Breast epithelium (tissue), 4 donors: ENCODE measurements at places on chromosomes 3 and 15. TPM values are rescaled to one million over a fixed set of nuclear protein-coding genes. Genes with fewer than 3 reads are reported as not detected.
A peak's percentile ranks its signal among the peaks of the same experiment; 100 is the strongest.

GRCh38 chr3:46214751-46215352 is 6.7 kb upstream of the CCR1 start:
- H3K4me3 ChIP-seq, result no peak overlapping the region
- H3K27ac ChIP-seq, result no peak overlapping the region
- no peak for DNase-seq
- H3K36me3 ChIP-seq, result no peaks in the 10 kb centered on the region
- no peaks in the 10 kb centered on the region for H3K27me3 ChIP-seq
- no peaks in the 10 kb centered on the region for H3K4me1 ChIP-seq

DNA sequence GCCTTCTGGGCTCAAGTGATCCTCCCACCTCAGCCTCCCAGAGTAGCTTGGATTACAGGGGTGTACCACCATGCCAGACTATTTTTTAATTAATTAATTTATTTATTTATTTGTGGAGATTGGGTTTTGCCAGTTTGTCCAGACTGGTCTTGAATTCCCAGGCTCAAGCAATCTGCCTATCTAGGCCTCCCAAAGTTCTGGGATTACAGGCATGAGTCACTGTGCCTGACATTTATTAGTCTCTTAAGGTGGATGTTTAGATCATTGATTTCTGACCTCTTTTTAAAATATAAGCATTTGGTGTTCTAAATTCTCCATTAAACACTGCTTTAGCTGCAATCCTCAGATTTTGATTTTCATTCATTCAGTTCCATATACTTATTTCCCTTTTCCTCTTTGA is 15.6 kb downstream of the FBXW12 start:
- H3K27ac ChIP-seq, result no peak overlapping the region
- no peaks in the 10 kb centered on the region for H3K27me3 ChIP-seq
- H3K4me1 ChIP-seq, result no peaks in the 10 kb centered on the region
- no peak for DNase-seq
- no peaks in the 10 kb centered on the region for H3K36me3 ChIP-seq

DNA sequence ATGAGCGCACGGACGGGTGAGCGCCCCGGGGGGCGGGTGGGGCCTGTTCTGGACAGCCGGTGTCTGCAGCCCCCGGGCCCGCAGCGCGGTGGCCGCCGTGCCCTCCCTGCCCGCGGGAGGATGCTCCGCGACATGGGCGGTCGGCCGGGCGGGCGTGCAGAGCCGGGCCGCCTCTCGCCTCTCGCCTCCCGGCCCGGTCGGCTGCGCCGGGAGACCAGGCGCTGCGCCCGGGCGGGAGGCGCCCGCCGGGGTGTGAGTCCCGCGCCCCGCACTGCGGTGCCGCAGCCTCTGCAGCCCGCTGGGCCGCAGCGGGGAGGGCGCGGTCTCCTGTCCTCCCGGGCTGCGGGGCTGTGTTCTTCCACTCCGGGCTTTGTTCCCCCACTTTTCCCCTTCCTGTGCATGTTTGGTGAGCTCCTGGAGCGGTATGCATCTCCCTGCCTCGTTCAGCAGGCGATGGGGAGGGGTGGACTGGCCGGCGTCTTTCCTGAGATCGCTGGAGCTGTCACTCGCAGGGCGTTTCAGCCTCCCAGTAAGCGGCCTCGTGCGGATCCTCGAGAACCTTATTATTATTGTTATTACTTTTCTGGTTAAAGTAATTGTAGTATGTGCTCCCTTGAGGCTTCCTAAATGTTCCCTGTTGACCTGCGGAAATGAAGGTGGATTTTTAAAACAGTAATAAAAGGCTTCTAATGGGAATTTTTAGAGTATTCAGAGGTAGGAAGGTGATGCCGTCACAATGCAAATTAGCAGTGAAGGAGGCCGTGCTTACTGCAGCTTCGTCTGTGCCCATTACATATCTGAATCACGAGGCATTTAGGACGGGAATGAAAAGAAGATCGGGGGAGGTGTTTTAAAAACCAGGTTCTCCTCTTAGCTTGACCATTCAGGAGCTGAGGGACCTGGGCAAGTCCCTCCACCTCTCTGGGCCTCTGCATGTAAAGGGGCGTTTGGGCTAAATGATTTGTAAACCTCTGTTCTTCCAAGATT is 593 bp downstream of the TMOD2 start:
- H3K4me1 ChIP-seq, result peaks cover 4% of the 10 kb centered on the region
- H3K4me3 ChIP-seq, result peak overlapping the region; percentile 96
- no peaks in the 10 kb centered on the region for H3K27me3 ChIP-seq
- no peak for DNase-seq
- H3K36me3 ChIP-seq, result no peaks in the 10 kb centered on the region

- no peaks in the 10 kb centered on the region for H3K4me1 ChIP-seq
- no peak overlapping the region for H3K27ac ChIP-seq
- H3K36me3 ChIP-seq, result no peaks in the 10 kb centered on the region
- H3K4me3 ChIP-seq, result no peak overlapping the region
Measured at GRCh38 chr15:99474909-99475753, 90.7 kb upstream of the MEF2A start.

DNA sequence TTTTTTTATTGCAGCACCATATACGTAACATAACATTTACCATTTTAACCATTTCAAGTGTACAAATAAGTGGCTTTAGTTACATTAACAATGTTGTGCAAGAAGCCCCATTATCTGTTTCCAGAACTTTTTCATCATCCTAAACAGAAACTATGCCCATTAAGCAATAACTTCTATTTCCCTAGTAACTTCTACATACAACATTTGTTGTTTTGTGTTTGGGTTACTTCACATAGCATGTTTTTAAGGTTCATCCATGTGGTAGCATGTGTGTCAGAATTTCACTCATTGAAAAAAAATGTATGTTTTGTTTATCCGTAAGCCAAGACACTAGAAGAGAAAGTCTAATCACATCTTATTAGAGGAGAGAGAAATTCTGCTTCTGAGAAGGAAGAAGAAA is 450.5 kb upstream of the PDZRN3 start:
- no peaks in the 10 kb centered on the region for H3K27me3 ChIP-seq
- no peaks in the 10 kb centered on the region for H3K4me1 ChIP-seq
- H3K36me3 ChIP-seq, result no peaks in the 10 kb centered on the region

GRCh38 chr3:16432714-16433113 is 80.8 kb downstream of the RFTN1 start:
- no peaks in the 10 kb centered on the region for H3K4me1 ChIP-seq
- no peak for DNase-seq
- H3K27me3 ChIP-seq, result no peaks in the 10 kb centered on the region
- no peak overlapping the region for H3K4me3 ChIP-seq
- H3K36me3 ChIP-seq, result no peaks in the 10 kb centered on the region
- H3K27ac ChIP-seq, result no peak overlapping the region

- H3K36me3 ChIP-seq, result no peaks in the 10 kb centered on the region
- no peak overlapping the region for H3K4me3 ChIP-seq
- no peaks in the 10 kb centered on the region for H3K27me3 ChIP-seq
- DNase-seq, result no peak
- H3K27ac ChIP-seq, result no peak overlapping the region
Measured at GRCh38 chr15:80157215-80157614, 4.4 kb downstream of the FAH start.

- no peaks in the 10 kb centered on the region for H3K36me3 ChIP-seq
- H3K4me1 ChIP-seq, result no peaks in the 10 kb centered on the region
- H3K4me3 ChIP-seq, result no peak overlapping the region
- no peak overlapping the region for H3K27ac ChIP-seq
Measured at GRCh38 chr15:47397655-47398054, 319.6 kb upstream of the SEMA6D start.

DNA sequence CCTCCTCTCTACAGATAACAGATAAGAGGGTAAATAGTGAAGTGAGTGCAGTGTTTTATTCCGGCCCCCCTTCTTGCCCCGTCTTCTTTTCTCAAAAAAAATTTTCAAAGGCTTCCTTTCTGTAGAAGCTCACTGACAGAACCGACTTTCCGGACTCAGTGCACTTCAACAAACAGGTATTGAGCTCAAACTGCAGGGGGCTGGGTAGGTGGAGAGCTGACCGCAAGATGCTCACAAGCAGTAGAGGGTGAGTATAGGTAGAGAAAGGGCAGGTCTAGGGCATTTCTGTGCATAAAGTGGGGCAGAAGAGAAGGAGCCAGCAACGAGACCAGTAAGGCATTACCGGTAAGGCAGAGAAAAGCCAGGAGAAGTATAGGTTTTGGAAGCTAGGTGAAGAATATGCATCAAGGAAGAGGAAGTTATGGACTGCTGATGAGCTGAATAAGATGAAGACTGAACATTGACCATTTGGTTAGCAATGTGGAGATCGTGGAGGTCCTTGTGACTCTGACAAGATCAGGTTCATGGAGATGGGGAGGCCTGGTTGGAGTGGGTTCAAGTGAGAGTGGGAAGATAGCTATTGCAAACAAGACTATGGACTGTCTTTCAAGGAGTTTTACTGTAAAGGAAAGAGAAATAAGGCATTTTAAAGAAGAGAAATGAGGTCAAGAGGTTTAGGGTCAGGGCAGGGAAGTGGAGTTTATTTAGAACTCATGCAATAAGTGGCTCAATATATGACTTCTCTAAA is 97.4 kb downstream of the ST6GAL1 start:
- no peaks in the 10 kb centered on the region for H3K36me3 ChIP-seq
- H3K27me3 ChIP-seq, result no peaks in the 10 kb centered on the region
- H3K27ac ChIP-seq, result no peak overlapping the region
- H3K4me1 ChIP-seq, result no peaks in the 10 kb centered on the region
- H3K4me3 ChIP-seq, result no peak overlapping the region

- H3K4me3 ChIP-seq, result no peak overlapping the region
- no peaks in the 10 kb centered on the region for H3K36me3 ChIP-seq
- H3K27me3 ChIP-seq, result no peaks in the 10 kb centered on the region
- H3K4me1 ChIP-seq, result peaks cover 5% of the 10 kb centered on the region
- DNase-seq, result no peak
- no peak overlapping the region for H3K27ac ChIP-seq
Measured at GRCh38 chr3:129812589-129812988, 80.9 kb downstream of the TMCC1 start.

GRCh38 chr15:68643216-68643830 is 64.5 kb downstream of the CORO2B start:
- no peaks in the 10 kb centered on the region for H3K4me1 ChIP-seq
- H3K27ac ChIP-seq, result peak overlapping the region; percentile 26
- no peaks in the 10 kb centered on the region for H3K27me3 ChIP-seq
- DNase-seq, result peak; percentile 37

GRCh38 chr15:47588958-47589357 is 128.3 kb upstream of the SEMA6D start:
- H3K4me1 ChIP-seq, result no peaks in the 10 kb centered on the region
- no peaks in the 10 kb centered on the region for H3K27me3 ChIP-seq
- no peak for DNase-seq
- H3K4me3 ChIP-seq, result no peak overlapping the region
- H3K27ac ChIP-seq, result no peak overlapping the region

DNA sequence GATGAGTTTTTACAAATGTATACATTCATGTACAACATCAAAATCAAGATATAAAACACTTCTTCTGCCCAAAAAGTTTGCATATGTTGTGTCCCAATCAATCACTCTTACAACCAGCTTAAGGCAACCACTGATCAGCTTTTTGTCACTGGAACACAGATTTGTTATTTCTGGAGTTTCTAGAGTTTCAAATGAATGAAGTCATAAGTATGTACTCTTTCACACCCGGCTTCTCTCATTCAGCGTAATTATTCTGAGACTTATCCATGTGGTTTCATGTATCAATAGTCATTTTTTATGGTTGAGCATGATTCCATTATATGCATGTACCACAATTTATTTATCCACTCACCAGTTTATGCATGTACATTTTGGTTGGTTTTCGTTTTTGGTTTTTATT is 53.0 kb upstream of the CORO2B start:
- no peaks in the 10 kb centered on the region for H3K27me3 ChIP-seq
- no peaks in the 10 kb centered on the region for H3K4me1 ChIP-seq
- no peak overlapping the region for H3K27ac ChIP-seq
- H3K4me3 ChIP-seq, result no peak overlapping the region
- no peaks in the 10 kb centered on the region for H3K36me3 ChIP-seq

- DNase-seq, result no peak
- H3K36me3 ChIP-seq, result no peaks in the 10 kb centered on the region
- no peak overlapping the region for H3K4me3 ChIP-seq
- H3K4me1 ChIP-seq, result no peaks in the 10 kb centered on the region
Measured at GRCh38 chr15:26632500-26632899, 140.4 kb downstream of the GABRB3 start.

- no peak overlapping the region for H3K4me3 ChIP-seq
- no peaks in the 10 kb centered on the region for H3K36me3 ChIP-seq
- no peaks in the 10 kb centered on the region for H3K4me1 ChIP-seq
- DNase-seq, result no peak
Measured at GRCh38 chr15:42286445-42287029, 13.3 kb upstream of the TMEM87A start.

DNA sequence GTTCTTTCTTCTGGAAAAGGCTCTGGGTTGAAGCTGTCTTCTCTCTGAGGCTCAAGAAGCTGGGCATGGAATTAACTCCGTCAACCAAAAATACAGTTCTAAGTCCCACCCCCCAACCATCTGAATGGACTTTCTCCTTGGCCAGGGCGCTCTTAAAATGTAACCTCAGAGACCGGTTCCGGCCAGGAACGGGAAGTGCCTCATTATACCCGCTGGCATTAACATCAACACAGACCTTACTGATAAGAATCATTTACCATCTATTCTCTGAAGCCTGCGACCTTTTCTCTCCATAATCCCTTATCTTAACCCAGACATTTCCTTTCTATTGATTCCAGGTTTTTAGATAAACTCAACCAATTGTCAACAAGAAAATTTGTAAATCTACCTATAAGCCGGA is 64.7 kb downstream of the ATP1B3 start:
- no peak overlapping the region for H3K4me3 ChIP-seq
- no peaks in the 10 kb centered on the region for H3K4me1 ChIP-seq
- H3K27me3 ChIP-seq, result no peaks in the 10 kb centered on the region
- peak overlapping the region; percentile 43 for H3K27ac ChIP-seq

GRCh38 chr15:67732671-67733374 is 92.5 kb upstream of the SKOR1 start:
- no peak for DNase-seq
- no peak overlapping the region for H3K27ac ChIP-seq
- H3K4me3 ChIP-seq, result no peak overlapping the region
- no peaks in the 10 kb centered on the region for H3K36me3 ChIP-seq

- H3K4me3 ChIP-seq, result no peak overlapping the region
- no peaks in the 10 kb centered on the region for H3K27me3 ChIP-seq
- no peaks in the 10 kb centered on the region for H3K36me3 ChIP-seq
- H3K4me1 ChIP-seq, result no peaks in the 10 kb centered on the region
Measured at GRCh38 chr15:25508369-25509002, 69.7 kb upstream of the UBE3A start.

GRCh38 chr3:155193868-155194267 is 99.6 kb downstream of the STRIT1 start:
- no peak for DNase-seq
- H3K27ac ChIP-seq, result no peak overlapping the region
- no peak overlapping the region for H3K4me3 ChIP-seq
- H3K4me1 ChIP-seq, result no peaks in the 10 kb centered on the region
- no peaks in the 10 kb centered on the region for H3K36me3 ChIP-seq

- H3K4me3 ChIP-seq, result no peak overlapping the region
- no peak overlapping the region for H3K27ac ChIP-seq
- no peak for DNase-seq
- no peaks in the 10 kb centered on the region for H3K4me1 ChIP-seq
- H3K36me3 ChIP-seq, result no peaks in the 10 kb centered on the region
Measured at GRCh38 chr15:31014608-31014925, 23.1 kb upstream of the MTMR10 start.

- no peak for DNase-seq
- no peaks in the 10 kb centered on the region for H3K27me3 ChIP-seq
- no peak overlapping the region for H3K4me3 ChIP-seq
Measured at GRCh38 chr15:85010386-85011159, 28.9 kb downstream of the PDE8A start.

TRPM1 gene
- not detected for total RNA-seq

FBXW12 gene
- total RNA-seq, result not detected

LDHAL6B gene
- total RNA-seq, result not detected

TLR9 gene
- not detected for total RNA-seq

GOLGA6L10 gene
- total RNA-seq, result 0.48 TPM

CACNA2D3 gene
- total RNA-seq, result 2.3 TPM

RGMA gene
- total RNA-seq, result 9.7 TPM
